RWPE1 (cell line): ENCODE measurements at places on chromosomes 6 and 20.
A peak's percentile ranks its signal among the peaks of the same experiment; 100 is the strongest.

- no peak for DNase-seq
These were observed 21.9 kb downstream of the SAMD5 start for GRCh38 chr6:147530132-147531060.

DNA sequence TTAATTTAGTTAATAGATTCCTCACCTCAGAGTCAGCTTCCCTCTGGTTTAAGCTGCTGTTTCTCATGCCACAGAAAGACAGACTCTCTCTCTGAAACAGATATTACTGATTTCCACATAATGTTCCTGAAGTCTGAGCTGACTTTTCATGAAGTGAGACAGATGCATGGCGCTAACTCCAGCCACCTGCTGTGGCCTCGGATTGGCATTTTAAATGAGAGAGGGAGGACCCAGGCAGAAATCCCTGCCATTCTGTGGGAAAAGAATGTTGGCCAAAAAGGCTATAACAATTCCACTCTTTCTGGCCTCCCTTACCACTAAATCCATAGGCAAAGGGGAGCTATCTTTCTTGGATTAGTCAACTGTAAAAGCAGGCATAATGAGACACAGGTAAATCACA is 354.1 kb upstream of the CDH4 start:
- DNase-seq, result no peak

DNA sequence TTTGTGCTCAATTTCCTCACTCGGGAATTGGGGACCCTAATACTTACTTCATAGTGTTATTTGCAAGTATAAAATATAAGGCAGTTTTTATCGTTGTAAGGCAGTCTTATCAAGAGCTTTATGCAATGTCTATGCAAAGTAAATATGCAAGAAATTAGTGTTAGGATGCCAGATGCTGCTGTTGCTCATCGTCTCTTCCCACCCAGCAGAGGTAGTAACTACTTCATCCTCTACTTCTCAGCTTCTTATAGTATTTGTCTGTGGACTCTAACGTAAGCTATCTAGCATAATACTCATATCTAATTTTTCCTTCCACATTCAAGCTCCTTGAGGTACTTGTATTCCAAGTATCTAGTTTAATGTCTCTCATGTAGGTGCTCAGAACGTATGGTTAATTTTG is 11.6 kb downstream of the PLCG1 start:
- DNase-seq, result no peak

DNA sequence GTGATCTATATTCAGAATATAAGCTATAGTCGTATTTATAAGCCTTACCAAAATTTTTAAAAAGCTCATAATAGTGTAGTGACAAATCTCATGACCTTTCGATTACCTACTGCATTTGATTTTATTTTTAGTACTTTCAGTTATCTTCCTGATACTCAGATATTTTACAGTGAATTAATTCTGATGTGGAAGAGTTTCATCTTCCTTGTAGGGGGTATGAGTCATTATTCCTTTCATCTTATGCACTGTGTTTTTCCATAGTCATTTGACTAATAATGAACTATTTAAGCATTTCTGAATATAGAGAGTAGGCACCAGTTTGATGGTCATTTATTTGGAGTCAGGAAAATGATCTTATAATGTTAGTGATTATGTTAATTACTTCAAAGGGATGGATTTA is 36.4 kb downstream of the HDGFL1 start:
- no peak for DNase-seq

- DNase-seq, result peak; percentile 50
These were observed 34.9 kb upstream of the BMP6 start for GRCh38 chr6:7691021-7691420.

GRCh38 chr6:43807228-43808061 is 37.4 kb downstream of the VEGFA start:
- no peak for DNase-seq

DNA sequence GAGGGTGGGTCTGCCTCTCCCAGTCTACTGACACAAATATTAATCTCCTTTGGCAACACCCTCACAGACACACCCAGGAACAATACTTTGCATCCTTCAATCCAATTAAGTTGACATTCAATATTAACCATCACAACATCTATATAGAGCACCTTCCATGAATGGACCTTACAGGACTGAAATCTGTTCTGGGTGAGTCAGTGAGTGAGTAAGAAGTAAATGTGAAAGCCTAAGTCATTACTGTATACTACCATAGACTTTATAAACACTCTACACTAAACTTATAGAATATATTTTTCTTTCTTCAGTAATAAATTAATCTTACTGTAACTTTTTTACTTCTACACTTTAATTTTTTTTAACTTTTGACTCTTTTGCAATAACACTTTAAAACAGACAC is 993.8 kb upstream of the MAP3K7 start:
- no peak for DNase-seq

- peak; percentile 67 for DNase-seq
These were observed 5.1 kb downstream of the DEF6 start for GRCh38 chr6:35302604-35303241.

DNA sequence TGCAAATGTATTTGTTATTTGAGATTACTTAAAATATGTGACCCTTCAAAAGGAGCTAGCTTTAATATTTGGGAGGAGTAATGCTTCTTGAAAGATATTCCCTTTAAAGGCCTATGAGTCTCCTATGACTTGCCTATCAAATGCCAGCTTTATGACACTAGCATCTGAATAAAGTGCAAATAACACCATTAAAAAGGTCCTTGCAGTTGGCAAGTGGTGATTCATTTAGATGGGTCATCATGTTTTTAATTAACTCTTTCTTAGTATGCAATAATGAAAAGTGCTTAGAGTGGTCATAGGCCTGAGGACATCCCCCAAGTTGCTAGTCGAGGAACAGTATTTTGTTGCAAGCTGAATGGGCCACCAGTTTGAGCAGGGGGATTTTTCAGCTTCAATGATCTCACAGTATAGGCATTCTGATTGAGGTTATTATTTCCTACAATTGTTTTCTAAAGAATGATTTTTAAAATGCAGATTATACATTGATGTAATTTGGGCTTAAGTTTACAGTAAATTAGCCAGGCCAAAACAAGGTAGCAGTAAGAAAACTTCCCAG is 3.7 kb upstream of the CD2AP start:
- DNase-seq, result no peak

DNA sequence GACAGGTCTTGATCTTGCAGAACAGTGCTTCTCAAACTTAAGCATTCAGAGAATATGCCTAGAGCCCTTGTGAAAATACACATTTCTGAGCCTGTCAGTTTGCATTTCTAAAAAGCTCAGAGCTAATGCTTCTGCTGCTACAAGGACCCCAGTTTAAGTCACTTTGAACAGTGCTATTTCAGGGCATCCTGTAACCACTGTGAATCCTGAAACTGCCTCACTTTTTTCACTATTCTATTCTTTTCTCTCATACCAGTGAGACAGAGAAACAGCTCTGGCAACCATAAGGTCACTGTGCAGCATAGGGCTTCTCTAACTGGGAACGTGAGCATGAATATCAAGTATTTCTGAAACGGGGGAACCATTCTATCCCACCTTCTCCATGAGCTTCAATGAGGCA is 51.2 kb downstream of the LGSN start:
- DNase-seq, result no peak

DNA sequence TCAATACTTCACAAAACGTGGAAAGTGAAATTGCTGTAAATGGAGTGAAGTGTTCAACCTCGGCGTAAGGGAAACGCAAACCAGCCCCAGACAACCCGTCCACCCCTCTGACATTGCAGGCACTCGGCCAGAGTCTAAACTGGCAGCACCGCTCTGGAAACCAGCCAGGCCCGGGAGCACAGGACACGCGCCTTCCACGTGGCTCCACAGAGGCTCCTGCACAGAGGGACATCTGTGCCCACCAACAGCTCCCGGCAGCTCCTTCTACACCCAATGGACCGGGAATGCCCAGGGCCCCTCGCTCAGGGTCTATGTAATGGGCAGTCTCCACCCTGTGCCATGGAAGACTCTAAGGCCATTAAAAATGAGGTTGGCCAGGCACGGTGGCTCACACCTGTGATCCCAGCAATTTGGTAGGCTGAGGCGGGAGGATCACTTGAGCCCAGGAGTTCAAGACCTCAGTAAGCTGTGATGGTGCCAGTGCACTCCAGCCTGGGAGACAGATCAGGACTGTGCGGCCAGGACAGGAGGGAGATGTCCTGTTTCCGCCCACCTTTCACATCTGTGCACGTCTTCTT is 3.4 kb upstream of the HELZ2 start:
- DNase-seq, result no peak

GRCh38 chr20:41200446-41201202 is 63.3 kb downstream of the PLCG1 start:
- no peak for DNase-seq

- DNase-seq, result no peak
These were observed 345.2 kb upstream of the RSPO3 start for GRCh38 chr6:126773112-126773805.

GRCh38 chr6:14707971-14708465 is 537.9 kb upstream of the JARID2 start:
- no peak for DNase-seq

DNA sequence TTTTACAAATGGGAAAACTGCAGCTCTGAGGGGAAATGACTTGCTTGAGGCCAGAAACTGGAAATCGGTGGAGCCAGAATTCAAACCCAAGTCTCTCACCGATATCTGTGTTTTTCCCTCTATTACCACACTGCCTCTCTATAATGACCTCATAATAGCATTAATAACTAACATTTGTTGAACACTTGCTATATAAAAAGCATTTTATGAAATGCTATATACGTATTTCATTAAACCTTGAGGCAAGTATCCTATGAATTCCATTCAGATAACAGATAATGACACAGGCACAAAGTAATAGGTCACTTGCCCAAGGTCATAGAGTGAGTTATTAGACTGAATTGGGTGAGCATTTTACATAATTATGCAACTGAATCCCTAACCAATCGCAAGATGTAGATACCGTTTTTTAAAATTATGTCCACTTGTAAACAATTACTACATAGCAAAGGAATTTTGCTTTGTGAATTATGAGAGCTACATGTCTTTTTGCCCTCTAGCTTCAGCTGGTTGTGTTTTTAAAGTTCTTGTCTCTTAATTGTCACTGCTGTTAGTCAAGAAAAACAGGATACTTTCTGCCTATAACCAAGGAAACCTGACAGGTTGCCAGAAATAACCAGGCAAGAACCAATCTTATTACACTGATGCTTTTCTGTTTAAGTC is 4.7 kb downstream of the DSN1 start:
- no peak for DNase-seq

- DNase-seq, result no peak
These were observed 11.0 kb downstream of the ATP9A start for GRCh38 chr20:51757226-51757625.

GRCh38 chr20:5667705-5668528 is 82.3 kb upstream of the SHLD1 start:
- DNase-seq, result peak; percentile 30

DNA sequence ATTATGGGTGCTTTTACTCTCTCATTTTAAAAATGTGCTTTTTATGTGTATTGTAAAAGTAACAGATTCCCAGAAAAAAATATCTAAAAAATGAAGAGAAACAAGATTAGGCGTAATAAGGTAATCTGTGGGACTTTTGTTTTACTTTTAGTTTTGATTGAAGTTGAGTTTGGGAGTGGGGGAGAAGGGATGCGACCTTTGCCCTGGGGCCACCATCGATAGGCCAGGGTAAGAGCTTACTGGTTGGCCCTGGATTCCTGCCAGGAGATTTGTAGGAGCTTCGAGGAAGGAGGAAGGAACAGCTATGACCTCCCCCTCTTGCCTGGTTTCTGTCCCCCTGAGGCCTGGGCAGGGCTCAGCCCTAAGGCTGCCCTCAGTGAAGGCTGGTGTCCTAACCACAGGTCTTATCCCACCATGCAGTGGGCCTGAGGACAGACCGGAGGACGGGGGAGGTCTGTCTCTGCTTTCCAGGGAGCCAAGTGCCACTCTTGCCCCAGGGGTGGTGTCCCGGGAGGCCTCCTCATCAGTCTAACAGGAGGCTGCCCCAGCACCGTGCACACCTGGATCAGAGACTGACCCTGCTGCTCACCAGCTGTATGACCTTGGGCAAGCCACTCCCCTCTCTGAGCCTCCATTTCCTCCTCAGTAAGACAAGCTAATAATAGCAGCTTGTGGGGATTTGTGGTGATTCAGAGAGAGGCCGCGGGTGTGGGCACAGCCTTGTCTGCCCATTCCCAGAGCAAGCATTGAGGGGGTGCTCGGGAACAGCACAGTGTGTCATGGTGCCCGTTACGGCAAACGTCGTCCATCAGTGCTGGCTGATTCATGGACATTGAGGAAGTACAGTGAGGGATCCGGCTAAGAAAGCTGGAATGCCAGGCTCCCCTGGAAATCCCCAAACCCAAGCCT is 21.2 kb downstream of the TGM2 start:
- peak; percentile 90 for DNase-seq
